ENCODE measurements at places on chromosomes 2 and 18.

- DNase-seq = no peak
These were observed 138.9 kb downstream of the HAUS1 start for GRCh38 chr18:46243095-46243494.

DNA sequence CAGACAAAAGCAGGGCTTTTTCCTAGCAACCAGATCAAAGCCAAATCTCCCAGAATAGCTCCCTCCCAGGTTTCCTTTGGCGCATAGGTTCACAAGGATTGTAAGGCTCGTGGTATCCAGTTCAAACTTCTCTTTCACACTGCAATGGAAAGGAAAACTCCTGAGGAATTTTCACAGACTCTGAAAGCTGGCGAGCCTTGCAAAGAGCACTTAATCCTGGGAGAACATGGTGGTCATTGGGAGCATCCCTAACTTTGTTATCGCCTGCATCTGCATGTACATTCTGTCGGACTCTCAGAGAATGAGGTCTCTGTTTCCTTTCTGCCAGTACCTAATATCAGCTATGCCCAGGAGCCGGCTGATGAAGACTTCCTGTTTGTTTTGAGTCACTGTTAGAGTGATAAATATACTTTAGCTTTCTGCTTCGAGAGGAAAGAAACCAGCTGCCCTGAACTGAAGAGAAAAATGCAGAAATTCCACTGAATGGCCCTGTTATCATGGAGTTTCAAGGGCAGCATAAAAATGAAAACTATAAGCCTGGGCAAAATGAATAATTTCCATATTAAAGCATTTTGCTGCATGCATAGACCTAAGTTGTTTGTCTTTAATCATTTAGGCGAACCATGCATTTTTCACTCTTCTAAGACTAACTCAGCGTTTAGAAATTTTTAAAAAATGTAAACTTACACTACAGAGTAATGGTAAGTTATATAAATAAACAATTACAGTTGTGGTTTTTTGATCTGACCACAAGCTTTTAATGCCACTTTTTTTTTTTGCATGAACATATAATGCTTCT lies 76.4 kb upstream of the ZEB2 start:
- no peak for DNase-seq

DNA sequence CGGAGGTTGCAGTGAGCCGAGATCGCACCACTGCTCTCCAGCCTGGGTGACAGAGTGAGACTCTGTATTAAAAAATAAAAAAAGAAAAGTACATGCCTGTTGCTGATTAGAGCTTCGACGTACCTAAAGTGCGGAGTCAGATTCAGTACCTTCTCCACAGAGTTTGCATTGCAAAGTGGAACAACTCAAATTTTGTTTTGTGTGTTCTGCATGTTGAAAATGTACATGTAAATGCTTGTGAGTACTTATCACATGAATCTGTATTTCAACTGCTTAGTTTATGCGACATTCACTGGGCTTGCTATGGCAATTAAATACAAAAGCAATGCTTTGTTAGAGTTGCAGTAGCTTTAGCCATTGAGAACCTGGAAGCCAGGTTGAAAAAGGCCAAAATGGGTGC lies 36.4 kb downstream of the ACTR2 start:
- no peak for DNase-seq

DNA sequence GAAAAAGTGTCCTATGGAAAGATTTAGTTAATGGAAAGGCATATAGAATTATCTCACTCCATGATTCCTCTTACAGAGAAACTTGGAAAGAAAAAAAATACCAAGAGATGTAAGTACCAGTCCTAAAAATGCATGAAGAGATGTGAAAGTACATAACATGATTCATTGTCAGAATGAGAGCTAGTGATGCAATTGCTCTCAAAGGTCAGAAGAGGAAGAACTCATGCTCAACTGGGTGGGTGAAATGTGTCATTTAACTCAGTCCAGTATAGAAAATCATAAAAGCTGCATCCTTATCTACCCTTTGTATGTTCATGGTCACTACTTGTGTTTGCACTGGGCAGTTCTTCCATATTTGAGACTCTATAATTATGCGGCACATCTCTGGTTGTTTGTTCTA lies 300.0 kb upstream of the PIK3C3 start:
- no peak for DNase-seq

DNA sequence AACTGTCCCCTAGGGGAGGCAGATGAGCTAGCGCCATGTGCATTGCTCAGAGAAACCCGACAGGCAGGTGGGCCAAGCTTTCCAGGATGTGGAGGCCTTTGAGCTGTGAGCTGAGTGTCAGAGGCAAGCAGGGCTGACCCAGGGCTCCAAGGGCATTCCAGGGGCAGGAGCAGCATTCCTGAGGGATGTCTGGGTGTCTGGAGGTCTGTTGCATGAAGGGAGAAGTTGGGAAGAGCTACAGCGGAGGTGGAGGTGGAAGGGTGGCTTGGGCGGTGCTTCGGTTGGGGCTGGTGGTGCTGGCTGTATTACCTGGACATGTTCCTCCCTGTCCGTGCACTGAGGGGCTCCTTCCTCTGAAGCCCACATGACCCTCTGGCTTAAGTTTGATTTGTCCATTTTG lies 102.8 kb downstream of the RNF144A start:
- DNase-seq = no peak

DNA sequence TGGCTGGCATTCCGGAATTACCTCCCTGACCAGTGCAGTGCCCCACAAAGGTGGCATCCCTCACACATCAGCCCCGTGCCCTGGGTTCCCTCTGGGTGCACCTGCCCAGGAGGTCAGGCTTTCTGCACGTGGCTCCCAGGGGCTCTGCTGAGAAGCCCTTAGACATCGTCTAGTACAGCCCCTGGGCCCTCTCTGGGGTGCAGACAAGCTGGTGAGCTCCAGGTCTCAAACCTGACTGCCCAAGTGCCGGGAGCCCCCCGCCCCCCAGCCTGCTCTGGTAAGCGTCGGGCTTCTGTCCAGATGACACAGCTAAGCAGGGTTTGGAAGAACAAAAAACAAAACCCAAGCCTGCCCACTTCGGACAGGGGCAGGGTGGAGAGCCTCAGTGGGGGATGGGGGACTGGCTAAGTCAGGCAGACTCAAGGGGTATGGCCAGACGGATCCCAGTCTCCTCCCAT lies 20.2 kb downstream of the TWIST2 start:
- DNase-seq = no peak

GRCh38 chr2:42371611-42372473 lies 10.8 kb upstream of the COX7A2L start:
- DNase-seq = no peak

DNA sequence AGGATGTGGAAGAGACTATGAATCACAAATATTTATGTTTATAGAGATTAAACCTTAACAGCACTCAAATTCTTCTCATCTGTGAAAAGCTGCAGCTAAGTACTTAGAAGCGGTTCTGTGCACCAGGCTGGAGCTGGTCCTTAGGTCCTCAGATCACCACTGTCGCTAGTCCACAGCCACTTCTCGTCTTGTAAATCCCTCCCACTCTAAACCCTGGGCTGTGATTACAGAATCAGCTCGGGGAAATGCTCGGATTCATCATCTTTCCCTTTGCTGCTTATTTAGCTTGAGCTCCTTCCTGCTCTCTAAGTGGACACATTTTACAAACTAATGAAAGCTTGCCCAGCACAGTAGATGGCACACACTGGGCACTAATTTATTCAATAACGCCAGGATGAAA lies 61.7 kb downstream of the RNF152 start:
- DNase-seq = no peak

- no peak for DNase-seq
These were observed 13.3 kb downstream of the TUBB6 start for GRCh38 chr18:12321333-12321732.

DNA sequence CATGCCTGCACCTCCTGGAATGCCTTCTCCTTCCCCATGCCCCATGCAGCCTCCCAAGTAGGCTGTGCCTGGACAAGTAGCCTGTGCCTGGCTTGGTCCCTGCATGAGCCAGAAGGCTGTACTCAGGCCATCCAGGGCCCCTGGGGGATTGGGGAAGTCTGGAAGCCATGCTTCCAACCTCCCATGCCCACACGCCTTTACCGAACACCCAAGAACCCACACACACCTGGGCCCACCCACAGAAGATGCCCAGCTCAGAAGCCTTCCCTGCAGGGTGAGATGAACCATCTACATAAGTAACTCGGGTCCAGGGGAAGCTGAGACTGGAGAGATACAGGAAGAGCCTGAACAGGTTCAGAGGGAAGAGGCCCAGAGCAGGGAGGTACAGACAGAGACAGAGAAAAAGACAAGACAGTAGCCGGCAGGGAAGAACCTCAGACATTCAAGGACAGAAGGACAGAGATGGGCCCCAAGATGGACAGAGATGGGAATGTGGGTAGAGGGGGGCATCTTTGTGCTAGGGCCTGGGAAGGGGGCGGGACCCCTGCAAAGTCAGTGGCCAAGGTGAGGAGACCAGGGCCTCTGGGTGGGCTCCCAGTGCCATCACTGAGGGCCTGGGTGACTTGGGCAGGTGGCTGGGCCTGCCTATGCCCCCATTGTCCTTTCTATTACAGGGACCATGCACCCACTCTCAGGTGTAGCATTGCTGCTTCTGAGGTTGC lies 4.3 kb downstream of the BIN1 start:
- no peak for DNase-seq

- no peak for DNase-seq
These were observed 129.0 kb downstream of the SOCS6 start for GRCh38 chr18:70417847-70418246.

DNA sequence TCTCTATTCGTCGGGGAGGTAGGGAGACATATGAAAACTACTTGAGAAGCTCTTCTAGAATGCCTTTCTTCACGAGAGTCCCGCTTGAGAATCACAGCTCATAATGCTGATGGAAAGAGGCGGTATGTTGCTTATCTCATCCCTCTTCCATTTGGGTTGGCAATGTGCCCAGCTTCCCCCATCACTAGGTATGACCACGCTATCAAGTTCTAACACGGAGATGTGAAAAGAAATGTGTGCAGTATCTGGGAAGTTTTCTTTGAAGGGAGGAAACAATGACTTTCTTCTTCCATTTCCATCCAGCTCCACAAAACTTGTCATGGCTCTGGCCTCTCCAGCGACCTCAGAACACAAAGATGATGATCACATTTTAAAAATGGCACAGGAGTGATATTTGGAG lies 742.4 kb downstream of the DCDC2C start:
- no peak for DNase-seq

DNA sequence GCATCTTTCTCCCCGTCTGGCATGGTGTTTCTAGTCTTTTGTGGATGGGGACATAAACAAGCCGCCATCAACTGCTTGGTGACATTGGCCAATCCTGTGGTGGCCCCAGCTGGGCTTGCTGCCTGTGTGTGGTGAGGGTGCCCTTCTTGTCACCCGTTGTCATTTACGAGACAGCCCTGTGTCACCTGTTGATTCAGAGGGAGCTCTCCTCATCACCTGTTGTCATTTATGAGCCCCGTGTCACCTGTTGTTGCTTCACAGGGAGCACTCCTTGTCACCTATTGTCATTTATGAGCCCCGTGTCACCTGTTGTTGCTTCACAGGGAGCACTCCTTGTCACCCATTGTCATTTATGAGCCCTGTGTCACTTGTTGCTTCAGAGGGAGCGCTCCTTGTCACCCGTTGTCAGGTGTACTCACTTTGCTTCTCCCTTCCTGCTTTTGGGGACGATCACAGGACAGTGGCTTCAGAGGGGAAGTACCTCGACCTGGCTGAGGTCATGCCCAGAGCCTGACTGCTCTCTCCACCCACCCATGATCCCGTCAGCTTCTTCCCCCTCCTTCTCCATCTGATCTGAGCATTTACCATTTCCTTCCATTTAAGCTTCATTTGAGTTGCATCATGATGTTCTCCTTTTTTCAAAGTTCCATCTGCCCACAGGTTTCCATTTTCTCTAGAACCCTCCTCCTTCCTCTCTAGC lies 29.1 kb downstream of the HPCAL1 start:
- no peak for DNase-seq

DNA sequence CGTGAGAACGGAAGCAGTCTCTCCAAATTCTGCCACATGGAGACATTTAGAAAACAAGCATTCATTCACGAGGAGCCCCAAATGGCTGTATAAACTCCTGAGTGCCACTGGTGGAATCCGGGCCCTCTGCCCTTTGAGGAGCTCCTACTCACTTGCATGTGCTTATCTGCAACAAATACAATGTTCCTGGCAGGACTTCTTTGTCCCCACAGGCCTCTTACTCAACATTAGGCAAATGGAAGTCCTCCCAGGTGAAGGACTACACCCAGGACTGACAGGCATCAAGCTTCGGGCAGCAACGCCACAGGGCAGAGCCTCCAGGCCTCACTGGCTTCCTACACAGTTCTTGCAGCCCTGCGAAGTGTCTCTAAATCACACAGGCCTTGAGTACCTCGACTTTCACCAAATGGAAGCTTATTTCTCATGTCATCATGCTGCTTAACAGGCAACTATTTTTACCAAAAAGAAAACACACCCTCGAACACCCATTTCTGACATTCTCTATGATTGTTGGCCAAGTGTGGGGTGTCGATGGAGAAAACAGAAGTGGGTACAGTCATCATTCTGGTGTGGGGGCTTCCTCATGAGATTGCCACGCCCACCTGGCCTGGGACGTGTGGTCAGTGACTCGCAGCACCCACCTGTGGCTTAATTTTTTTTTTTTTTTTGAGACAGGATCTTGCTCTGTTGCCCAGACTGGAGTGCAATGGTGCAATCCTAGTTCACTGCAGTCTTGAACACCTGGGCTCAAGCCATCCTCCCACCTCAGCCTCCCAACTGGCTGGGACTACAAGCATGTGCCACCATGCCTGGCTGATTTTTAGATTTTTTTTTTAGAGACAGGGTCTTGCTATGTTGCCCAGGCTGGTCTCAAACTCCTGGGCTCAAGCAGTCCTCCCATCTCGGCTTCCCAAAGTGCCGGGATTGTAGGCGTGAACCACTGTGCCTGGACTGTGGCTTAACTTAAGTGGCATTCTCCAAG lies 186.8 kb upstream of the GLI2 start:
- DNase-seq = no peak

DNA sequence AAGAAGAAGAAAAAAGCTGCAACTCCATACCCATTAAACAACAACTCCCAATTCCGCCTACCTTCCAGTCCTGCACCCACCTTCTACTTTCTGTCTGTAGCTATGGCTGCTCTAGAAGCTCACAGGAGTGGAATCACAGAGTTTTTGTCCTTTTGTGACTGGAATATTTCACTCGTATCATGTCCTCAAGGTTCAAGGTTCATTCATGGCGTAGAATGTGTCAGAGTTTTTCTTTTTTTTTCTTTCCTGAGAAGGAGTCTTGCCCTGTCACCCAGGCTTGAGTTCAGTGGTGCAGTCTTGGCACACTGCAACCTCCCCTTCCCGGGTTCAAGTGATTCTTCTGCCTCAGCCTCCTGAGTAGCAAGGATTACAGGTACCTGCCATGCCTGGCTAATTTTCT lies 97.4 kb upstream of the ODC1 start:
- DNase-seq = no peak

- no peak for DNase-seq
These were observed 94.4 kb upstream of the NEUROD1 start for GRCh38 chr2:181774685-181775084.

DNA sequence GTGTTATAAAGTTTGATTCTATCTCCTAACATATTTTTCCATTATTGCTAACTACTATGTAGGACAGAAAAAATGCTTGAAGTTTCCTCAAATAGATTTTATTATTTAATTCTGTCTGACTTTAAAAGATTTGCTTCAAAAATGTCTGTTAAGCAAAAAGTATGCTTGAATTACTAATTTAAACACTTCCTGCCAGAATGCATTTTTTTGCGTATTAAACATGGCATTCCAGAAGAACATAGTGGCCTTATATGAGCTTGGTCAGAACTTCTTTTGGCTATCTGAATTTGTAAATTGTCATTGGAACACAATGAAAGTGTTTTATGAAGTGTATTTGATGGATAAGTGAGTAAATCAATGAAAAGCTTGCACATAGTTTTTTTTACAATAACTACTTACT lies 37.8 kb downstream of the MBD5 start:
- no peak for DNase-seq

All from HS-5 (cell line).